Mesendoderm (in vitro differentiated cells): ENCODE measurements at places on chromosomes 4 and X.

GRCh38 chr4:56874923-56875322, 32.8 kb upstream of the REST start:
- no peaks in the 10 kb centered on the region for H3K36me3 ChIP-seq
- H3K4me3 ChIP-seq: no peak overlapping the region
- DNase-seq: no peak
- H3K4me1 ChIP-seq: no peaks in the 10 kb centered on the region
- no peak overlapping the region for H3K27ac ChIP-seq

DNA sequence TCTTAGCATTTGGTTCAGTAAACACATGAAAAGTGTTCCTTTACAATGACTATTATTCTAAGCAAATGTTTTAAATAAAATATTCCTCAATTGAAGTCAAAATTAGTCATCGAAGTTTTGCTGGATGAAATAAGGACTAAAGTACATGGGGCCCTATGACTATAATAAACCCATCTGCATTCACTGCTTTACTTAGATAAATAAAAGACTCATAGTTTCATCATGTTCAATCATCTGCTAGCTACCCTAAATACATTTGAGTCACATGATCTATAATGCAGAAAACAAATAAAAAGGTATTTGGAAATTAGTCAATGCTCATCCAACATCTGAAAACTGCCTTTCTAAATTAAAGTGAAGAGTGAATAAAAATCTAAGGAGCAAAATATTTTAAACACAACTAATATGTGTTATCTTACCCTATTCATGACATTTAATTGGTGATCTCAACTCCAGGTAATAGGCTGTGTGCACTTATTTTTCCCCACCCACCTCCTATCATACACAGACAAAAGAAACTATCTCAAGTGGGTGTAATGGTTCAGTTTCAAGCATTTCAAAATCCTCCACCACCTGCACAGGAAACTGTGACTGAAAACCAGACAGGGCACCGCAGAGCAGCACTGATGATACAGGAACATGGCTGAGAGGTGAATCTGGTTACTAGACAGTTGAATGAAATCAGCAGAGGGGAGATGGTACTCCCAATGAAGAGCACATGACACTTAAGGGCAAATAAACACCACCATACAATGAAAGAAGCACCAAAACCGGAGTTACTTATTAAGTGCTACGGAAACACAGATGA, 78.6 kb downstream of the CAMK2D start:
- H3K4me3 ChIP-seq: no peak overlapping the region
- H3K4me1 ChIP-seq: no peaks in the 10 kb centered on the region
- no peak overlapping the region for H3K27ac ChIP-seq

- DNase-seq: peak; percentile 31
- no peaks in the 10 kb centered on the region for H3K27me3 ChIP-seq
- no peaks in the 10 kb centered on the region for H3K36me3 ChIP-seq
- no peaks in the 10 kb centered on the region for H3K4me1 ChIP-seq
- no peak overlapping the region for H3K27ac ChIP-seq
Measured at GRCh38 chr4:53653484-53654053, 62.3 kb upstream of the LNX1 start.

DNA sequence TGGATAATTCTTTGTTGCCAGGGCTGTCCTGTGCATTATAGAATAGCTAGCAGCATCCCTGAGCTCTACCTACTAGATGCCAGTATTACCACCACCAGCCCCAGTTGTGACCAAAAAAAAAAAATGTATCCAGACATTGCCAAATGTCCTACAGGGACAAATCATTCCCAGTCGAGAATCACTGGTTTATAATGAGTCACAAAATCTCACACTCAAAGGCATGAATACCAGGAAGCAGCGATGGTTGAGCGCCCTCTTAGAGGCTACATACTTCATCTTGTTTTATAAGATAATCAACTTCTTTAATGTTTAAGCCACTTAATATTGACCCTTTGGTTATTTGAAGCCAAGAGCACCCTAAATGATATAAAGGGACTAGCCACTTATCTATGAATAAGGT, 297.3 kb downstream of the DHX15 start:
- no peak overlapping the region for H3K27ac ChIP-seq
- no peak overlapping the region for H3K4me3 ChIP-seq
- H3K36me3 ChIP-seq: no peaks in the 10 kb centered on the region
- H3K27me3 ChIP-seq: no peaks in the 10 kb centered on the region
- no peak for DNase-seq
- H3K4me1 ChIP-seq: no peaks in the 10 kb centered on the region

DNA sequence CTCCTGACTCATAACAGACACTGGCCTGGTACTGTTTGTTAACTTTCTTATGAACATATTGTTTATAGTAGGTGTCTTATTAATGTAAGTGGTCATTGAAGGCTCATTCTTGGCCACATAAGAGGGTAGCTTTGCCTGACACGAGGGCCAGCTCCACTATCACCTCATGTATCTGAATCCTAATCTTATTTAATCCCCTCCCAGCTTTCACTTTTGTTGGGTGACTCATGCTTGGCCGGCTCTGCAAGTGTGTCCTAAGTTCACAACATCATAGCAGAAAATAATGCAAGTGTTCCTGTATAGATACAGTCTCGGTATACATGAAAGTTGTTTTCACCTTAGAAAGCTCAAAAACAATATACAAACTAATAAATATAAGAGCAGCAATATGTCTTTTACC, 283.8 kb downstream of the IQCM start:
- H3K27ac ChIP-seq: no peak overlapping the region
- H3K36me3 ChIP-seq: no peaks in the 10 kb centered on the region
- no peaks in the 10 kb centered on the region for H3K27me3 ChIP-seq
- no peak overlapping the region for H3K4me3 ChIP-seq

DNA sequence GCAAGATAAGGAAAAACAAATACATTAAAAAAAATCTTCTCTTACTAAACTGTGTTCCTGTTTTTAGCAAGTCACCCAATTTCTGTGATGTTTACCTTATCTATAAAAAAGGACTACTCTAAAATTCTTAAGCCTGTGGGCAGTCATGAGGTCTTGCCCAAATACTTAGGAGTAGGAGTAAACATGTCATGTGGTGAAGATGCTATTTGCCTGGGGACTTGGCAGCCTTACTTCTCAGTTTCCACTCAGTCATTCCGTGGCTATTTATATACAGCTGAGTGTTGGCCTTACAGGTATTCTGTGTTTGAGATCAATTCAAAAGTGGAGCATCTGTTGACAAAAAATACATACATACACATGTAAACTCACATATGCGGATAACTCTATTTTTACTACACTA, 89.9 kb upstream of the TLR2 start:
- H3K27me3 ChIP-seq: no peaks in the 10 kb centered on the region
- H3K4me3 ChIP-seq: no peak overlapping the region
- no peaks in the 10 kb centered on the region for H3K36me3 ChIP-seq

- no peaks in the 10 kb centered on the region for H3K36me3 ChIP-seq
- H3K4me3 ChIP-seq: no peak overlapping the region
- H3K27ac ChIP-seq: no peak overlapping the region
- H3K4me1 ChIP-seq: no peaks in the 10 kb centered on the region
- no peak for DNase-seq
Measured at GRCh38 chr4:119032921-119033685, 102.5 kb upstream of the MYOZ2 start.

- no peak overlapping the region for H3K27ac ChIP-seq
- peak; percentile 23 for DNase-seq
- H3K4me3 ChIP-seq: no peak overlapping the region
- no peaks in the 10 kb centered on the region for H3K36me3 ChIP-seq
- H3K27me3 ChIP-seq: no peaks in the 10 kb centered on the region
Measured at GRCh38 chrX:46812445-46812844, 24.4 kb upstream of the RP2 start.

- no peak for DNase-seq
- H3K36me3 ChIP-seq: no peaks in the 10 kb centered on the region
- no peaks in the 10 kb centered on the region for H3K27me3 ChIP-seq
- H3K27ac ChIP-seq: no peak overlapping the region
- H3K4me1 ChIP-seq: no peaks in the 10 kb centered on the region
- H3K4me3 ChIP-seq: no peak overlapping the region
Measured at GRCh38 chr4:75545526-75545925, 10.3 kb upstream of the ODAPH start.

GRCh38 chr4:10158333-10158942, 41.8 kb upstream of the WDR1 start:
- DNase-seq: no peak
- H3K27me3 ChIP-seq: no peaks in the 10 kb centered on the region
- no peak overlapping the region for H3K4me3 ChIP-seq
- no peak overlapping the region for H3K27ac ChIP-seq
- H3K36me3 ChIP-seq: no peaks in the 10 kb centered on the region
- H3K4me1 ChIP-seq: no peaks in the 10 kb centered on the region

DNA sequence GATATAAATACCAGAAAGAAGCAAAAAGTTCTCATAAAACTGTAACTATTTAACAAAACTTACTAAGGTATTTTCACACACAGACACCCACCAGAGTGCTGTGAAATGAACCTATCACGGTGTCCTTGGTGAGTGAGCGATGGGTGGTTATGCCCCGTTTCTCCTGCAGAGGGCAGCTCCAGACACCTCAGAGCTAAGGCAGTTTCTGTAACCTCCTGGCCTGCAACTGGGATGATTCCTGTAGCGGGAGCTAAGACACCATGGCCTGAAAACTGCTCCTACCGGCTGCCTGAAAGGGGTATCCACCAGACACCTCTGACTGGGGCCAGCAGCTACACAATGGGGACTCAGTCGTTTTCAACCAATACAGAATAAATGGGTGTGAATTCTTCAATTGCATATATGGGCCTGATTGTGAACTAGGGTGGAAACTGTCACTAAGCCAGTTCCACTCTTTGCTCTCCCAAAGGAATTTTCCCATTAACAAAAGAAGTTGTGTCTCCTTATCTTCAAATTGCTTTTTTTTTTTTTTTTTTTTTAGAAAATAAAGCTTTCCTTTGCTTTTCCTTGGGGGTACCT, 2375.8 kb upstream of the TENM3 start:
- H3K4me3 ChIP-seq: no peak overlapping the region
- no peaks in the 10 kb centered on the region for H3K36me3 ChIP-seq
- DNase-seq: peak; percentile 95
- no peaks in the 10 kb centered on the region for H3K4me1 ChIP-seq

- no peak for DNase-seq
- no peaks in the 10 kb centered on the region for H3K36me3 ChIP-seq
Measured at GRCh38 chr4:165909947-165910346, 36.9 kb downstream of the TLL1 start.

DNA sequence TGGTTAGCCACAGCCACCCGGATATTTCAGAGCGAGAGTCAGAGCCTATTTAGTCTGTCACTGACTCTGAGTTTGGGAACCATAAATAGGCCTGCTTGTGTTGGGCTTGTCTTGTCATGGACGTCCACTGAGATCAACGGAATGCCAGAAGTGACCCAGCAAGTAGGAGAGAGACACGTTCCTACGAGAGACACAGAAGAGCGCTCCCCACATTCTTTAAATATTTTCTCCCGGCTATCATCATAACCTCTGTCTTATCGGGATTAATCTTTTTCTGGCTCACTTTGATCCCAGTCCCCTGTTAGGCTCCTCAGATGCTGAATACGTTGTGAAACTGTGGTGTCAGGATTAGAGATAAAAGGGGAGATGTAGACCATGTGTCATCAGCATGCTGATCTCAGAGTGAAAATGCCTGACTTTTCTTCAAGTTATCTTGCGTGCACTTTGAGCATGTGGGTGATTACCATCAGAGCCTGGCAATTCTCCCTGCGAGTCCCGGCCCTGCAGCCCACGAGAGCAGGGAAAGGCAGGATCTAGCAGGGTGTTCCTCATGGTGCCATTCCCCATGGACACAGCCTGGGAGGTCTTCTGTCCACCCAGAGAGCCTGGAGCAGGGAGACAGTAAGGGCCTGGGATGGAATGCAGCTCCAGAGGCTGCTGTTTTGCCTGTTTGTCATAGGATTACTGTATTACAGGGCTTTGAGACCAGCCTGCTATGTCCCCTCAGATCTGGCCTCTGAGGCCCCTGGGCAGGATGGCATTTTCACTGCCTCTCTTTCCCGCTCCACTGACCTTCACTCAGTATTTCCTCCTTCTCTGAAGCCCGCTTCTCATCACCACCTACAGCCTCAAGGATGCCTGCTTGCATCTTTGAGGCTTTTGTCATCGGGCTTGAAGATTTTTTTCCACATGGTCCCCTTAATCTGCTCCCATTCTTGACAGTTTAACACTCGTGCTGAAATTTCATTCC, 2.8 kb upstream of the TENM3 start:
- no peaks in the 10 kb centered on the region for H3K36me3 ChIP-seq
- H3K4me1 ChIP-seq: peaks cover 17% of the 10 kb centered on the region
- peak; percentile 99 for DNase-seq
- no peak overlapping the region for H3K4me3 ChIP-seq
- no peaks in the 10 kb centered on the region for H3K27me3 ChIP-seq

GRCh38 chr4:169440446-169440845, 169.7 kb upstream of the SH3RF1 start:
- no peaks in the 10 kb centered on the region for H3K27me3 ChIP-seq
- H3K36me3 ChIP-seq: no peaks in the 10 kb centered on the region
- no peak overlapping the region for H3K4me3 ChIP-seq
- no peak overlapping the region for H3K27ac ChIP-seq

DNA sequence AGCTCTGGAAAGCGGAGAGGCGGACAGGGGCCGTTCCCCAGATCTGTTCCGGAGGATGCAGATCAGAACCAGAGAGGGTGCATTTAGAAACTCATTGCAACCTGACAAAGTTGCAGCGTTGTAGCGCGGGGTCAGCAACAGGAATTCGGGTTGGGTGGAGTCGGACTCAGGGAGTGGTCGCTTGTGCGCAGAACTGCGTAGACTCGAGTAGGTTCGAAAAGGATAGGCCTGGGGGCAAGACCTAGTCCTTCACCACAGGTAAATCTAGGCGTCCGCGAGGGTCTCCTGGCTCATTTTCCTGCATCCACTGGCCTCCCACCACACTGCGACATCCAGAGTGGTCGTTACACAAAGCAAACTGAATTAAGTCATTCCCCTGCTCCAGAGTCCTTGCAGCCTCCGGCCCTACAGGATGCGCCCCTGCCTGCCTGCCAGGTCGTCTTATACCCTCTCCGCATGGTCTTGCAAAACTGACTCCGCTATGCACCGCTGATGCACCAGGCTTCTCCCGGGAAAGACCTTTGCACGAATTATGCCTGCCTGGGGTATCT, 4.7 kb upstream of the ZNF518B start:
- DNase-seq: peak; percentile 13
- peak overlapping the region; percentile 12 for H3K4me3 ChIP-seq

DNA sequence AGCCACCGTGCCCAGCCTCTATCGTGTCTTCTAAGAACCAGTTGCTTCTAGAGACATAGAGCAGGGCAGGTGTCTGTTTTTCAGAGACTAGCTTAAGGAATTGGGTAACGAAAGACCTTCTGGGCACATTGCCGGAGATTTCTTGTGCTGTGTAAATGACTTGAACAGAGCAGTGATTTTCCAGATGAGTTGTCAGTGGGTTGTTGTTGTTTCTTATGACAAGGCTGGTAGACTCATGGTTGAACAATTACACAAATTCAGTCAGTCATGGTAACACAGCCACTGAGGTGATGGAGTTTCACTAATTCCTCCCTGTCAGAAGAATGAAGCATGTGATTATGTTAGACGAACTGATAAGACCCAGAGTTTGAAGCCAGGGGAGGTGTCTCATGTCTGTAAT, 20.5 kb upstream of the DDX3X start:
- no peak for DNase-seq
- H3K4me3 ChIP-seq: no peak overlapping the region
- no peak overlapping the region for H3K27ac ChIP-seq
- H3K36me3 ChIP-seq: no peaks in the 10 kb centered on the region
- no peaks in the 10 kb centered on the region for H3K4me1 ChIP-seq
- no peaks in the 10 kb centered on the region for H3K27me3 ChIP-seq

GRCh38 chrX:20481632-20482031, 214.9 kb upstream of the RPS6KA3 start:
- no peaks in the 10 kb centered on the region for H3K27me3 ChIP-seq
- H3K4me3 ChIP-seq: no peak overlapping the region
- no peak overlapping the region for H3K27ac ChIP-seq
